ENCODE measurements at places on chromosomes 13 and 19.

- no peak for DNase-seq
These were observed 566.4 kb downstream of the PCDH9 start for GRCh38 chr13:66663711-66664110.

- no peak for DNase-seq
These were observed 460 bp downstream of the KMT5C start for GRCh38 chr19:55339889-55340783.

DNA sequence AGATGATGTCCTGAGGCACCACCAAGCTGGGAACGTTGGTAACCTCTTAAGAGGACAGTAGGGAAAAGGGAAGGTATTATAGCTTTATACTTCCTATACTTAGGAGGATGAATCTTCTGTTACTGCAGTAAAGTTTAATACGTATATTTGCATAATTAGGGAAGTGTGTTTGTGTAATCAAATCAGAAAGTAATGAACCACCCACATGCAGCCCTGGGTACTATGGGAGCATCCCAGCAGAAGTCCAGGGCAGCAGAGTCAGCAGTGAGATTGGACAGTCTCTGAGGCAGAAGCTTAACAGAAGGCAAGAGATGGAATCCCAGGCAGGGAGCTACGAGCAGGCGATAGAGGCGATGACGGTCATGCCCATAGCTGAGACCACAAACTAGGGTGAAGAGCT is 12.5 kb downstream of the SAFB start:
- no peak for DNase-seq

DNA sequence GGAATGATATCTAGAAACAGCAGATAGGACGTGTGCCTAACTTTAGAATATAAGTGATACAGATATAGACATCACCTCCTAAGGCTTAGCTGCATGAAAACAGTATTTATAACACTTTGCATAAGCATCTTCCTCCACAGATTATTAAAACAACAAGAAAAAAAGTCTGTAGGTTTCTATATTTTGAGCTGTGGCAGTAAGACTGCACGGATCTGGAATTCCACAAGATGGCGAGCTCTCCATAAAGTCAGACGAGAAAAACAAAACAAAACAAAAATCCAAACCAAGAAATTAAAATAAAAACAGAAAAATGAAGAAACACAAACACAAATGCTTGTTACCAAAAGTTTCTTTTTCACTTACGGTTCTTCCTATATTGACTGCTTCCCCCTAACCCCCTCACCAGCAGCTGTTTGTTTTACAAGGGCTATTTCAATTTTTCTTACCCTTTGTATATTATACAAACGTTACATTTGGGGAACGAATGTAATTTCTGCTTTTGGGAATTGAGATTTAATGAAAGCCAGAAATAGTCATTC is 285.8 kb downstream of the MYO16 start:
- no peak for DNase-seq

- DNase-seq, result no peak
These were observed 32.7 kb upstream of the GPR183 start for GRCh38 chr13:99339736-99340397.

GRCh38 chr13:105552078-105552477 is 983.4 kb downstream of the EFNB2 start:
- DNase-seq, result no peak

DNA sequence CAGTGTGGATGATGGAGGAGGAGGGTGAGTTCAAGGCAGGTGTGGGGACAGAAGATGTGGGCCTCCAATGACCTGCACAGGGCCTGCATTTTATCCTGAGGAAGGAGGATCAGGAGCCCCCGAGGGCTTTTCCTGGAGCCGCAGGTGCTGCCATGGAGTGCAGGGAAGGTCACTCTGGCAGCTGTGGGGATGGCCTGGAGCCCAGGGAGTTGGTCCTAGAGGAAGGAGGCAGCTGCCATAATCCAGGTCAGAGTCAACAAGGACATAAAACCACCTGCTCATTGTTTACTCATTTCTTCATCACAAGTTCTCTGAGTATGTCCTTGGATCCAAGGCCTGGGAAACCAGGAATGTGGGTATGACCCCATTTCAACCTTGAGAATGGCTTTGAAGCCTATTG is 87.2 kb downstream of the SCGB2B2 start:
- no peak for DNase-seq

DNA sequence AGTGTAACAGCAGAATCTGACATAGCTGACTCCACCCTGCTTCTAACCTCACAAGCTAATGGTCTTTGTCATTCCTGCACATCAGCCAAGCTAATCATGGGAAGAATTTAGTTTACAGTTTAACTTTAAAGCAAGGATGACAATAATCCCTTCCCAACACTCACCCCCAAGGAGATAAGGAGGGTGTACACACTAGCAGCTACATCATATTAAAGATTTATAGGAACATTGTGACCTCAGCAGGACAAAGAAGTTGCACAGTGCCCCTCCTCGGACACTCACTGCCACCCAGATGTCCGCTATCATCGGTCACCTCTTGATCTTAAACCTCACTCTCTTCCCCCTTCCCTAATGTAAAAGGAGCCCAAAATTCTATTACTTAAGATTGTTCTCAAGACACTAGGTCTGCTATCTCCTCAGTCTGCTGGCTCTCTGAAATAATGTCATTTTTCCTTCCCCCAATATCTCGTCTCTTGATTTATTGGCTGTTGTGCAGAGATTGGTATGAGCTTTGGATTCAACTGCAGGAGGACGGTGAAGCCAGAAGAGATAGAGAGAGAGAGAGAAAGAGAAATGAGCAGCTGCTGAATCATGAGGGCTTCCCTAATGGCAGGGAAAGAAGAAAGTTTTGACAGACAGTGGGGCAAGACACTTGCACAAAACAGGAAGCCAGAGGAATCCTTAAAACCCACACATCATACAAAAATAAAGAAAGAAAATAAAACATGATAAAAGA is 17.5 kb upstream of the FFAR2 start:
- no peak for DNase-seq

DNA sequence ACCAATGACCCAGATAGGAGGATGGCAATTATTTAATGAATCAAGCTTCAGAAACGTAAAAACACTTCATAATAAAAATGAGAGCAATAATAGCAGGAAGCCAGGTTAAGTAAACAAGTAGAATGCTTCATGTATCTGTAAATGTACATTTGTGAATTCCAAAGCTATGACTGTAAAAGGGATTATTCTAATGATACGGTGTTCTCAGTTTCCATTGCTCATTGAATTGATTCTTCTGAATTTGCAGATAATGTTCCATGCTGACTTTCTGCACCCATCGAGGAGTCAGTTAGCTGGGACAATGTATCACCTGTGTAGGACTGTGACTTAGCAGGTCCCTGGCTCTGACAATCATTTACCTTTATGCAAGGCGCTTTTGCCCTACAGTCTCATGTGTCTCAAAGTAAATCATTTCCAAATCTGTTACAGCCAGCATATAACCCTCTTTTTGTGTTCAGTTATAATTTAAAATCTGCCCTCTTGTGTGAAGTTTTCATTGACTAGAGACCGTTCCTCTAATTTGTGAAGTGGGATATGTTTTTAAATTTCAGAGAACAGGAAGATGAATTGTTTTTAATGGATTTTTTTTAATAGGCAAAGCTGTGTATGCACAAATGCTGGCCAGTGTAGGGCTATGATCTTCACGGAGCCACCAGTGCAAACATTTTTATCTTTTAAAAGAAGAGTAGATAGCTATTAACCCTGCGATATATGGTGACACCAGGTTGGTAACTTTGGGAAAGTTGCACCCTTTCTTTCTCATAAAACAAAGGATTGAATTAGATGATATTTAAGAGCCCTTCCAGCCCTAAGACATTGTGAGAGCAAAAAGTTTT is 267.1 kb downstream of the KLF5 start:
- no peak for DNase-seq

DNA sequence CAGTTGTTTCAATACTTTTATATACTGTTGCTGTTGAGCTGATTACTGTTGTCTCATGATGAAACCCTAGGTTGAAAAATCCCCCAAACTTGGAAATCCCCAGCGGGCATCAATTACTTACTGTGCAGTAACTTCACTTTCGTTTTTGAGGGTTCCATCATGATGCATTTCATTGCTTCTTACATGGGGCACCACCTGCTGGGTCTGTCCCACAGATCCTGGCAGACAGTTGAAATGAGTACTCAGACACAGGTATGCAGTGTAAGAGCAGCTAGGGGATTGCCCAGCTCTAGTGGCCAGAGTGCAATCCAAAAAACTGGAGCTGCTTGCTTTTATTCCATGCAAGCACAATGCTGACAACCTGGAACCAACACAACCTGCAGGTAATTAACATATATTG is 132.5 kb upstream of the ZNF91 start:
- DNase-seq, result no peak

All from stimulated activated CD8-positive, alpha-beta memory T cell treated with anti-CD3 and anti-CD28 coated beads, Interleukin-4, amount 100 ng/mL, for 1 hour (primary cell).